ENCODE measurements at places on chromosomes 4 and X.

GRCh38 chr4:165360041-165360695 lies 18.6 kb upstream of the CPE start:
- DNase-seq: no peak

DNA sequence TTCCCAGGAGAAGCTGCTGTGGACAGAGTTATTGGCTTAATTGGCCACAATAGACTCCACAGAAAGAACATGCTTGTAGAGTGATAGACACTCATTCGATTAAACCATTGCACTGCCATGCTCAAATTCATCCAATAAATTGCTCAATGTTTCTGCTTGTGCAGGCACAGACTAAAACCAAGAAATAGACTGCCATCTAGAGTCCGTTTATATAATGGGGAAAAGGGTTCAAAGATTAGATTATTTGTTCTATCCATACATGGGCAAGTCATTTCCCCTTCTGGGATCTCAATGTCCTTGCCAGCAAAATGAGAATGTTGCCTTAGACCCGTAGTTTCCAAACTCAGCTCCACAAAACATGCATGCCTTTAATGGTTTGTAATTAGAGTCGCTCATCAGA lies 8.7 kb downstream of the SMIM10 start:
- DNase-seq: no peak

- DNase-seq: no peak
These were observed 925.6 kb downstream of the SH3BGRL start for GRCh38 chrX:82127228-82128123.

DNA sequence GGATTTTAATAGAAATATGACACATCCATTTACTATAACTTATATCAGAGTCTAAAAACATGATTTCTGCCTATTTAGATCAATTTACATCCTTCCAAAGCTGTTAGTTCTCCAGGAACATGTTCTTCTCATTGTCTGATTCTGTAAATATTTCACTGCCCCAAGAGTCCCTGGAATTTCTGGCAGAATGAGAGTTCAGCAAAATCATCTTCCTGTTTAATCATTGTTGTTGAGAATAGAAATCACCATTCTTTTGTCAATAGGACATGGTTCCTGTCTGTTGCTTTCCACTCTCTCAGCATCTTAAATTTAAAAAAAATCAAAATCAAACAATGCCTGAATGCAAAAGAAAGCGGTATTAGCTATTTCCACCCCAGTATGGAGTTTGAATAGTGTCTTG lies 172.8 kb upstream of the FRMPD4 start:
- DNase-seq: no peak

- no peak for DNase-seq
These were observed 4.0 kb upstream of the CDKL2 start for GRCh38 chr4:75634281-75634680.

DNA sequence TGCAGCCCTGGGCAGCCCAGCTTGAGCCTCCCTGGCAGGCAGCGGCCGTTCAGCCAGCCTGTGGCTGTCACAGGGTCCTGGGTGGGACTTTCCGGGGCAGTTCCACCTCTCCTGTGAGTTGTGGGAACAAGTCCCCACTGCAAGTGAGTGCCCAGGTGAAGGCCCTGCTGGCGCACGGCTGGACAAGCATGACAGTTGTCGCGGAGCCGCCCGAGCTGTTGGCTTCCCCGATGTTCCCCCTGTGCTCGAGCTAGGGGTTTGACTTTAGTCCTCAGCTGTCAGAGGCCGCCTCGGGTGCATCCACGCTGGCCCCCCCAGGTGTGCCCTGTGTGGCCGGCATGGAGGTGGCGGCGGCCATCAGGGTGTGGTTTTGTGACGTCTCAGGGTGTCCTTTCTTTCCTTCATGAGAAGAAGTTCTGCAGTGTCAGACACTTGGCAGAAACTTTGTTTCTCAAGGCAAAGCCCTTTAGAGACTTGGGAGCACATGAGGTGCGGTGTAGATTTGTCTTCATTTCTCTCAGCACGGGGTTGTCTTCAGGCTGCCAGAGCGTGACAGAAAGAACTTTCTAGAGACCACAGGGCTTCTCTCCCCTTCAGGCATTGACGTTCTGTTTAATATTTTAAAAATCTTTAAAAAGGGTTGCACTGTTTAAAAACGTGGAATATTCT lies 69.4 kb upstream of the HGFAC start:
- no peak for DNase-seq

DNA sequence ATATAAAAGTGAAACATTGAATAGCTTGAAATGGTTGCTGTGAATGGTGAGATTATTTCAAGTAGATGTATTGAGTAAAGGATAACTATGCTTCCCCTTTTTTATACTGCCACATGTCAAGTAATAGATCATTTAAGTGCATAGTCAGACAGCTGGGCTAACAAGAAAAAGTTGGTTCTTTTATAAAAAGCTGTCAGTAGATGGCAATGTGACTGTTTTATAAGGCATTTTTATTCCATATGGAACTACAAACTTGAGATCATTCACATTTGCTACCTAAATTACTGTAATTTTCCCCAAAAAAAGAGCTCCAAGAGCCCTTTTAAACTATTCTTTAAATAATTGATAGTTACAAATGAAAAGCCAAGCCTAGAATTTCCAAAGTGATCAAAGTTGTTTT lies 831.0 kb downstream of the C4orf33 start:
- no peak for DNase-seq

- no peak for DNase-seq
These were observed 586.9 kb upstream of the INTU start for GRCh38 chr4:127045861-127046260.

- no peak for DNase-seq
These were observed 616.7 kb upstream of the PCDH7 start for GRCh38 chr4:30103455-30103854.

DNA sequence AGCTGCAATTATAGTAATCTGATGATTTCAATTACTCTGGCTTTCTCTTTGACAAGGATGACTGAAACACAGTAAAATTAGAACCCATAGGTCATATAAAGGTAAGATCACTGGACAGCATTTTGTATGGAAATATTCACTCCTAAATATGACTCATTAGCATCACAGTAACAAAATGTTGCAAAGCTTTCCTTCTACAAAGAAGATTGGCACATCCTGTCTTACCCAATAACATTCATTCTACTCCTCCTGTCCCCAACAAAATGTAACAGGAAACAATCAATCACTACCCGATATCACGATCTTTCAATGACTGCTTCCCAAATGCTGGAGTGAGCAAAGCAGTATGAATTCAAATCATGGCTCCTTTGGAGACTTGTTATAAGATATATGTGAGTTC lies 95.3 kb downstream of the FANCB start:
- DNase-seq: no peak

DNA sequence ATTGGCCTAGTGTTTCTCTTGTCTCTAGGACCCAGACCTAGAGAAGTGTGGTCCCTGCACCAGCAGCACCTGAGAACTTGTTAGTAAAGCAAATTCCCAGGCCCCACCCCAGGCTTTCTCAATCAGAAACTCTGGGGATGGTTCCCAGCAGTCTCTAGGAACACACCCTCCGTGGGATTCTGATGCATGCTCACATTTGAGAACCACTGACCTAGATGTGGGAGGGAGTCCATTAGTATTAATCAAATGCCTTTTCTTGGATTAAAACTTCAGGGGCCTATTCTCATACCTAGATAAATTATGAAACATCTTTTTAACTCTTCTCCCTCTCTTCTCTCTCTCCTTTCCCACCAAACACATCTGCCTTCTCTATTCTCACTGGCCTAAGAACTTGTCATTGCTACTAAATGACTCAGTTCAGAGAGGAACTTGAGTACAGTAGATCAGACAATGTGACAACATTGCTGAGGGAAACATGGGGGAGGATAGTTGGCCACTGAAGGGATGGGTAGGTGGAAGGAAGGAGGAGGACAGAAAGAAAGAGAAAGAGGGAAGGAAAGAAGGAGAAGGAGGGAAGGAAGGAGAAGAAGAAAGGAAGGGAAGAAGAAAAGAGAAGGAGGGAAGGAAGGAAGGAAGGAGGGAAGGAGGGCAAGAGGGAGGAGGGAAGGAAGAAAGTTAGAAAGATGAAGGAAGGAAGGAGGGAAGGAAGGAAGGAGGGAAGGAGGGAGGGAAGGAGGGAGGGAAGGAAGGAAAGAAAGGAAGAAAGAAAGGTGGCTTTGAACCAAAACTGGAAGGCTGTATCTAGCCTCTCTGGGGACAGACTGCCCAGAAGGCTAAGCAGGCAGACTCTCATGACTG lies 132.7 kb upstream of the MAP3K15 start:
- no peak for DNase-seq

DNA sequence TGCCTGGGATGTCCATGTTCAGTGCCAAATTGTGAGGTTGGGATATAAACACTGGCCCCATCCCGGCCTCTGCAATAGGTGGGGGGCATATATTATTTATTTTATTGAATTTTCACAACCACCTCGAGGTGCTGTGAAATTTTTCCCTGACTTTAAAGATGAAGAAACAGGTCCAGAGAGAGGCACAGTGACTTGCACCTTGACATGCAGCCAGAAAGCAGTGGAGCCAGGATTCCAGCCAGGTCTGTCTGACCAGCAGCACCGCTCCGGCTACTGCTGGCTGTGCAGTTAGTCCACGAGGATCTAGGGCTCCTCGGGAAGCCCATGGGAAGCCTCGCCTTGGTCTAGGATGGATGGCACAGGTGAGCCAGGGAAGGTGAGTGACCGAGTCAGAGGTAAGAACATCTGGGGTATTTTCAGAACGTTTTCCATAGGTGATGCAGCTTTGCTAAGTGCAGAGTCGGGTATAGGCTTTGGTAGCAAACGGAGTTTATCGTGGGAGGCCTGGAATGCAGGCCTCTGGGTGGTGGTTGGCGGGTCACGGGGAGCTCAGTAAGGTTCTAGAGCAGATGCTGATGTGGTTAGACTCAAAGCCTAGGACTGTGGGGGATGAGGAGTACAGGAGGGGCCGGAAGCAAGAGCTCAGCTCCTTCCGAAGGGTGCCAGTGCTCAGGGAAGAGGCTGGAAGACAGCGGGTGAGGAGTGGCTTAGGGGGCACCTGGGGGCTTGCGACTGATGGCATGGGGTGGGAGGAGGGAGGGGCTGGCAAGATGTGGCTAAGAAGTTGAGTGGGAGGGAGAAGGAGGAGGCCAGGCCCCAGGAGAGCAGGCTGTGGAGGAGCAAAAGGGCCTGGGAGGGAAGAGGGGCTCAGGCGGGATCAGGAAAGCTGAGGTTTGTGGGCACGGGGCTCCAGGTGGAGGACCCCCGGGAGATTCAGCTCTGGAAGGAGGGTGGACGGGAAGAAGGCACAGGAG lies 107.7 kb upstream of the LRPAP1 start:
- DNase-seq: no peak

GRCh38 chr4:70583952-70584834 lies 7.9 kb upstream of the AMBN start:
- DNase-seq: peak; percentile 40

DNA sequence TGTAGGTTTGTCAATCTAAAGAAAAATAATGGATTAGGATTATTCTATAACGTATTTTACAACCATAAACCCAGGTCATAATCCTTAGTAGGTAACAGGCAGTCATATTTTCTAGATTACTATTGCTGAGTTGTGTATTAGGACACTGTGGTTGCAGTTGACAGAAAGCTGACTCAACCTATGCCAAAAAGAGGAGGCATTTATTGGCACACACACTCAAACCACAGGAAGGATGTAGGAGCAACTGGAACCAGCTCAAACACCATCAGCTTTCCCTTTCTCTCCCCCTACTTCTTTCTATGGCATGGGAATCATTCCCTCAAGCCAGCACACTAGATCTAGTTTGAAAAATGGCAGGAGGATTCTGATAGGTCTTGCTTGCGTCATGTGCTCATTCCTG lies 136.4 kb upstream of the FAM9C start:
- no peak for DNase-seq

DNA sequence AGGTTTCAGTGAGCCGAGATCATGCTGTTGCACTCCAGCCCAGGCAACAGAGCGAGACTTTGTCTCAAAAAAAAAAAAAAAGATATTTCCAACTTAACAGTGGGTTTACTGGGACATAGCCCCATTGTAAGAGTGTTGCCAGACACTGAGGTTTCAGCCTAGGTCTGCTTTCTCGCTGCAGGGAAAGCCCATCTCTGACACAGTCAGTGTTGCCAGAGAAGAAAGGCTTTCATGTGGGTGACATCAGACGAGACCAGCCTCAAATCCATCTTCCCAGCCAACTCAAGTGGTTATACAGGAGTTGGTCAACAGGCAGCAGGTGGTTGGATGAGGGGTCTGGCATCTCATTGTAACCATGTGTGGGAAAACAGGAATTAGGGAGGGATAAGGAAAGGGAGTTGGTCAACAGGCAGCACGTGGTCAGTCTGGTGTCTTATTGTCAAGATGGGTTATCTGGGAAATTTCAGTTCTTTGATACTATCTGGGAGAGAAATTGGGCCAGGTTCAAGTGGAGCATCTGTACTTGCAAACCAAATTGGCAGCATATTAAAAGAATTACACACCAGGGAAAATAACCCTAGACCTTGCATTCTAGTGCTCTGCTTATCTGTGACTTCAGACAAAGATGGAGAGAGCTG lies 41.1 kb downstream of the NELFA start:
- DNase-seq: peak; percentile 40

GRCh38 chr4:27049239-27049829 lies 188.7 kb downstream of the STIM2 start:
- no peak for DNase-seq

GRCh38 chr4:47334652-47335051 lies 128.8 kb downstream of the COMMD8 start:
- DNase-seq: no peak

DNA sequence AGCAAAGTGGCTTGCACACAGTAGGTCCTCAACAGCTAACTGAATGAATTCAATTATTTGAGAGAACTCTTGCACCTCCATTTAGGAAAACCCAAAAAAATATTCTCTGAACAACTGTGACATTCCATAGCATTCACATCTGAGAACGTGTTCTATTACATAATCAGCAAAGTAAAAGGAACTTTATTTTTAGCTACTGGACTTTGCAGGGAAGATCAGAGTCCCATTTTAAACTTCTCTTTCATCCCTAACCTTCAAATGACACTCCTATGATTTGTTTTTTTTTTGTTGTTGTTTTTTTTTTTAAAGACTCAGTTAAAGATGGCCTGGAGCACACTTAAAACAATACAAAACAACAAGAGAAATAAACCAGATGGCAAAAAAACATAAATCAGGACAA lies 30.9 kb downstream of the RAI2 start:
- DNase-seq: no peak

GRCh38 chr4:158005021-158005420 lies 167.8 kb downstream of the GASK1B start:
- no peak for DNase-seq

DNA sequence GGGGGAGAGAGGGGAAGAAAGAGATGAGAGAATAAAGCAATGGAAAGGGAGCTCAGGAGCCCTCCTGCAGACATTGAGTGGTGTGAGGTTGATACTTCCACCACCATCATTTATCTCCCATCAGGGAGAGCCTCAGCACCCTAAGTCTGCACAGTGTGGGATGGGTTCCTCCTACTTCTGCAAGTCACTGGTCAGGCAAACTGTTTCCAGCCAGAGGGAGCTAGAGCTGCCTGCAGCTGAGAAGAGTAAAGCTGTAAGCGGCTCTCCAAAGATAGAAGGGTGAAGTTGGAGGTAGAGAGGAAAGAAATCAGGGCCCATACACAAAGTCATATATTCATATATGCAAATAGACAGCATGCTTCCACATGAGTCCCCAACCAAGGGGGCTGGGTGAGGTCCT lies 21.9 kb upstream of the ZNF81 start:
- DNase-seq: no peak

Data from NCI-H510A (cell line).